Smooth muscle cell of the umbilical artery (primary cell): ENCODE measurements at places on chromosomes 4 and X. TPM values are rescaled to one million over a fixed set of nuclear protein-coding genes. Genes with fewer than 3 reads are reported as not detected.

Gene ALAS2
- total RNA-seq, result not detected in 2 replicates

Gene SGMS2
- total RNA-seq, result 141 and 201 TPM in 2 replicates

Gene GPRASP1
- total RNA-seq, result 3.7 and 5.0 TPM in 2 replicates

Gene AFM
- not detected in 2 replicates for total RNA-seq

Gene FMR1NB
- total RNA-seq, result not detected in 2 replicates

Gene TMSB15B
- total RNA-seq, result 1.2 and 4.8 TPM in 2 replicates

Gene EDA
- total RNA-seq, result under 0.01 and 0.23 TPM in 2 replicates

Gene RNF128
- total RNA-seq, result 9.2 and 29.3 TPM in 2 replicates

Gene NPY2R
- total RNA-seq, result not detected in 2 replicates
